ENCODE measurements at places on chromosomes 6 and 20. TPM values are rescaled to one million over a fixed set of nuclear protein-coding genes. Genes with fewer than 3 reads are reported as not detected.

NRM gene
- total RNA-seq = 0.59 TPM

DNA sequence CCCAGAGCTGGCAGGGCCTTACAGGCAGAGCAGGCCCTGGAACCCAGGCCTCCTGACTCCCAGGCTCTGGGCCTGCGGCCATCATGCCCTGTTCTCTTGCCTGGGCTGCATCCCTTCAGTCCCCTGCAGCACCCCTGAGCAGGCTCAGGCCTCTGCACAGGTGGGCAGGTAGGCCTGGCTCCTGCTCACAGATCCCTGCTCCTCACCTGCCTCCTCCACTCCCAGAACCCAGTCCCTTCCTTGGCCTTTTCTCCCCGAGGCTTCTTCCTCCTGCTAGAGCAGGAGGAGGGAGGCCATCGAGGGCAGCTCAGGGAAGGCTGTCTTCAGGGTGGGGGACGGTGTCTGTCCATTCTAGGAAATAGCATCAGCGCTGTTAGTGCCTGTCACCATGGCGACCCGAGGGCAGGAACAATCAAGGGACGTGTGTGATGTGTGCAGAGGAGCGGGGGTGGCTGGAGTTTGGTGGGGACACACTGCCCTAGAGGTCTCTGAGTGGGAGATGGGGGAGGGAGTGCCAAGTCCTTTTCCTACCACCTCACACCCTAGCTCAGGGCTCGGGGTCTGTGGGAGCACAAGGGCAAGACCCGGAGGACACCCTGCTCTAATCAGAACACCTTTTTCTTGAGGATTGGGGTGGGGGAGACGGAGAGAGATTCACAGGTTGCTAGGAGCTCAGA is 26.6 kb downstream of the GLP1R start:
- no peaks in the 10 kb centered on the region for H3K36me3 ChIP-seq
- no peaks in the 10 kb centered on the region for H3K27me3 ChIP-seq
- H3K4me1 ChIP-seq = no peaks in the 10 kb centered on the region
- DNase-seq = no peak
- H3K4me3 ChIP-seq = no peak overlapping the region

GRCh38 chr6:11672256-11672655 is 106.3 kb downstream of the ADTRP start:
- no peaks in the 10 kb centered on the region for H3K4me1 ChIP-seq
- no peaks in the 10 kb centered on the region for H3K27me3 ChIP-seq
- H3K27ac ChIP-seq = no peak overlapping the region
- no peak overlapping the region for H3K4me3 ChIP-seq

GRCh38 chr6:25010902-25011625 is 75.3 kb upstream of the RIPOR2 start:
- H3K27ac ChIP-seq = peak overlapping the region; percentile 17
- no peak overlapping the region for H3K4me3 ChIP-seq
- H3K36me3 ChIP-seq = no peaks in the 10 kb centered on the region
- DNase-seq = no peak

GSTA1 gene
- total RNA-seq = 0.95 TPM

TFAP2D gene
- total RNA-seq = not detected

NPBWR2 gene
- total RNA-seq = not detected

GRCh38 chr20:57061051-57061900 is 205.2 kb downstream of the BMP7 start:
- no peaks in the 10 kb centered on the region for H3K36me3 ChIP-seq
- H3K27me3 ChIP-seq = no peaks in the 10 kb centered on the region
- no peak overlapping the region for H3K27ac ChIP-seq

DNA sequence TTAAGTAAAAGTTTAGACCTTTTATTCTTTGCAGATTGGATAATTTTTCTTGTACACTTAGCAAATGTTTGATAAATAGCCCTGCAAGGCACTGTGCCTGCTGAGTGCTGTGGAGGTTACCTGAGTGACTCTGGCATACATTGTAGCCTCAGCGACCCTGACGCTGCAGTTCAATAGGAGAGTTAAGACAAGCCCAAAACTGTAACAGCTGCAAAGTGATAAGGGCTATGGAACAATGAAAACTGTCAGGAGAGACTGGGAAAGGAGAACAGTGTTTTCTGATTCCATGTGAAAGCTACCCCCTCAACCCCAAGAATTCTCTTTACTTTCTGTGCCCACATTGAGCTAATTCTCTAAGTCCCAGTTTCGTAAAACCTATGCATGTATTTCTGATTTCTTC is 22.2 kb downstream of the HIVEP1 start:
- H3K27ac ChIP-seq = no peak overlapping the region
- DNase-seq = no peak
- no peak overlapping the region for H3K4me3 ChIP-seq
- no peaks in the 10 kb centered on the region for H3K27me3 ChIP-seq
- no peaks in the 10 kb centered on the region for H3K4me1 ChIP-seq

- DNase-seq = peak; percentile 60
- H3K4me1 ChIP-seq = peaks cover 13% of the 10 kb centered on the region
- peak overlapping the region; percentile 57 for H3K27ac ChIP-seq
- H3K36me3 ChIP-seq = no peaks in the 10 kb centered on the region
- H3K4me3 ChIP-seq = no peak overlapping the region
- no peaks in the 10 kb centered on the region for H3K27me3 ChIP-seq
Observed at GRCh38 chr20:57582432-57583288, 21.8 kb downstream of the PCK1 start.

GRCh38 chr20:44354979-44355497 is 461 bp upstream of the HNF4A start:
- no peak for DNase-seq
- no peaks in the 10 kb centered on the region for H3K27me3 ChIP-seq
- no peaks in the 10 kb centered on the region for H3K4me1 ChIP-seq
- H3K27ac ChIP-seq = no peak overlapping the region
- no peak overlapping the region for H3K4me3 ChIP-seq
- H3K36me3 ChIP-seq = no peaks in the 10 kb centered on the region

PIGU gene
- total RNA-seq = 17.5 TPM

PCMTD2 gene
- total RNA-seq = 162 TPM

GRCh38 chr20:6673071-6673470 is 94.4 kb upstream of the BMP2 start:
- no peak for DNase-seq
- H3K27ac ChIP-seq = no peak overlapping the region
- no peak overlapping the region for H3K4me3 ChIP-seq
- no peaks in the 10 kb centered on the region for H3K4me1 ChIP-seq
- no peaks in the 10 kb centered on the region for H3K27me3 ChIP-seq

TSPO2 gene
- not detected for total RNA-seq

- no peaks in the 10 kb centered on the region for H3K27me3 ChIP-seq
- H3K27ac ChIP-seq = no peak overlapping the region
- H3K4me1 ChIP-seq = peaks cover 7% of the 10 kb centered on the region
- H3K36me3 ChIP-seq = no peaks in the 10 kb centered on the region
- H3K4me3 ChIP-seq = no peak overlapping the region
- DNase-seq = no peak
Observed at GRCh38 chr6:38091613-38092012, 272.1 kb downstream of the ZFAND3 start.

- no peaks in the 10 kb centered on the region for H3K4me1 ChIP-seq
- H3K27me3 ChIP-seq = no peaks in the 10 kb centered on the region
- peak overlapping the region; percentile 67 for H3K27ac ChIP-seq
- no peaks in the 10 kb centered on the region for H3K36me3 ChIP-seq
- H3K4me3 ChIP-seq = no peak overlapping the region
- no peak for DNase-seq
Observed at GRCh38 chr6:148395583-148396101, 53.0 kb downstream of the SASH1 start.

NOX3 gene
- total RNA-seq = not detected

DNA sequence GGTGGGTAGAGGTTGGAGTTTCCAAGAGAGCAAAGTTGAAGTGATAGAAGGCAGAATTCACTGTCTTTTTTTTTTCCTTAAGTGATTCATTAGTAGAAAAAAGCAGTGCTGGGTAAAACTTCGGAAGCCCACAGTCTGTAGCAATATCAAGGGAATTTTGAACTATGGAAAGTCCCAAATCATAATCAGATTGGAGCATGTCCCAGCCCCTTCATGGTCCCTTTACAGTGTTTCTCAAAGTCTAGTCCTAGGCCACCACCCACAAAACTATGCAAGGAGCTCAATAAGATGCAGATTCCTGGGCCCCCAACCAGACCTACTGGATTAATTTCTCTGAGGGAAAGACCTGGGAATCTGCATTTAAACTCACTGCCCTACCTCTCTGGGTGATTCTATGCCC is 22.6 kb downstream of the NEDD9 start:
- DNase-seq = no peak
- H3K4me3 ChIP-seq = no peak overlapping the region
- H3K27me3 ChIP-seq = no peaks in the 10 kb centered on the region
- H3K4me1 ChIP-seq = peaks cover 9% of the 10 kb centered on the region

DNA sequence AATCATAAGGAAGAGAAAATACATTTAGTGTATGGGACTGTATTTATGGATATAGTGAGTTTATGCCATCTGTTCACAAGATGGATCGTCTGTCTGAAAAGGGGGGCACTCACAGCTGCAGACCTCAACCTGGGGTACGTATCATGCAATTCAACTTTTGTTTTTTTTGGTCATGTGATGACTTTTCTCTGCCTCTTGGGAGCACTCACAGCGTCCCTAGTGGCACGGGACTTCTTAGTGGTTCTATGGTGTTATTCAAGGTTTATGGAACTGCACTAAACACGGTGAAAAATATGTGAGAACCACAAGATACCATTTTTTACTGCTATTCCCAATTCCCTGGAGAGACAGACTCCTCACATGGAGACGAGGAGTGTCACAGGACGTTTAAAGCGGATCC is 60.4 kb upstream of the MPC1 start:
- H3K4me1 ChIP-seq = no peaks in the 10 kb centered on the region
- H3K27me3 ChIP-seq = no peaks in the 10 kb centered on the region
- DNase-seq = no peak
- H3K36me3 ChIP-seq = no peaks in the 10 kb centered on the region
- H3K4me3 ChIP-seq = no peak overlapping the region
- no peak overlapping the region for H3K27ac ChIP-seq

DNA sequence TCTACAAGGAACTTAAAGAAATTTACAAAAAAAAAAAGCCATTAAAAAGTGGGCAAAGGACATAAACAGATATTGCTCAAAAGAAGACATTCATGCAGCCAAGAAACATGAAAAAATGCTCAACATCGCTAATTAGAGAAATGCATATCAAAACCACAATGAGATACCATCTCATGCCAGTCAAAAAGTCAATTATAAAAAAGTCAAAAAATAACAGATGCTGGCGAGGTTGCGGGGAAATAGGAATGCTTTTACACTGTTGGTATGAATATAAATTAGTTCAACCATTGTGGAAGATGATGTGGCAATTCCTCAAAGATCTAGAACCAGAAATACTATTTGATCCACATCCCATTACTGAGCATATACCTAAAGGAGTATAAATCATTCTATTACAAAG is 411.9 kb upstream of the MARCKS start:
- DNase-seq = no peak
- H3K27ac ChIP-seq = no peak overlapping the region
- H3K36me3 ChIP-seq = no peaks in the 10 kb centered on the region
- no peaks in the 10 kb centered on the region for H3K27me3 ChIP-seq
- no peaks in the 10 kb centered on the region for H3K4me1 ChIP-seq

KIF25 gene
- not detected for total RNA-seq

GRCh38 chr6:12328701-12329100 is 38.5 kb downstream of the EDN1 start:
- no peak overlapping the region for H3K4me3 ChIP-seq
- H3K27me3 ChIP-seq = no peaks in the 10 kb centered on the region
- no peak overlapping the region for H3K27ac ChIP-seq
- no peak for DNase-seq
- no peaks in the 10 kb centered on the region for H3K4me1 ChIP-seq

HS3ST5 gene
- not detected for total RNA-seq

VWA7 gene
- 24.1 TPM for total RNA-seq

DNA sequence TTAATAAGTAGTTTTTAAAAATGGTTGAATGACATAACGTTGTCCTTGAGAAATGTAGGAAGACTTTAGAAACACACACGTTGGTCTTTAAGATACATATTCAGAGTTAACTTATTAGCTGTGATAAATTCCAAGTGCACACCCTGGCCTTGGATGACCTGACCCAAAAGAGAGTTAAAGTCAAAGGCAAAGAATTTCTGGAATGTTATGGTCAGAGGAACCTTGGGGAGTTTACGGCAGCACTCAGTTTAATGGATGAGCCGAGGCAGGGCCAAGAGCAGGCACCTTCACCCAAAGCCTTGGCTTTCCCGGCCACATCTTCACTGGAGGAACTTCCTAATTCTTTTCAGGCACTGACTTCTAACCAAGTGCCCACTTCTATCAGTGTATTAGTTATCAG is 200.5 kb downstream of the SMOC2 start:
- no peak overlapping the region for H3K4me3 ChIP-seq
- H3K27me3 ChIP-seq = no peaks in the 10 kb centered on the region
- no peaks in the 10 kb centered on the region for H3K4me1 ChIP-seq
- H3K36me3 ChIP-seq = no peaks in the 10 kb centered on the region
- H3K27ac ChIP-seq = peak overlapping the region; percentile 39

GRCh38 chr20:32476684-32477593 is 108.2 kb downstream of the NOL4L start:
- H3K4me1 ChIP-seq = peaks cover 10% of the 10 kb centered on the region
- H3K27ac ChIP-seq = peak overlapping the region; percentile 83
- no peaks in the 10 kb centered on the region for H3K36me3 ChIP-seq

- H3K27ac ChIP-seq = no peak overlapping the region
- no peaks in the 10 kb centered on the region for H3K4me1 ChIP-seq
- no peaks in the 10 kb centered on the region for H3K36me3 ChIP-seq
- no peak for DNase-seq
Observed at GRCh38 chr6:168208402-168208801, 111.2 kb downstream of the DACT2 start.

DNA sequence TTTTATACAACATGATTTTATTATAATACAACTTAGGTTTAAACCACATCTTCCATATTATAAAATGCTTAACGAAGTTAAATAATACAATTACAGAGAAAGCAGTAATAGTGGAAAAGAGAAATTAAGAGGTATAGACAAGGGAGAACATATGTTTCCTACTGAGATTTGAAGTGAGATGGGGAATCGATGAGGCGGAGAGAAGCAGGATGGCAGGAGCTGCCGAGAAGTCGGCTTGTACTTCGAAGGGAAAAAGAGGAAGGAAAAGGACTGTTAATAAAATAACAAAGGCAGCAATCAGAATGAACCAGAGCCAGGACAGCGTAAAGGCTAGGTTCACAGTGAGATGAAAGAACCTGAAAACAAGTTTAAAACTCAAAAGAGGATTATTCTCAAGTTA is 15.4 kb downstream of the FBXL4 start:
- H3K36me3 ChIP-seq = no peaks in the 10 kb centered on the region
- no peak for DNase-seq
- no peaks in the 10 kb centered on the region for H3K27me3 ChIP-seq
- no peak overlapping the region for H3K27ac ChIP-seq
